Kidney (tissue), 22 donors: ENCODE measurements at places on chromosomes 5 and 9. TPM values are rescaled to one million over a fixed set of nuclear protein-coding genes. Genes with fewer than 3 reads are reported as not detected.

DNA sequence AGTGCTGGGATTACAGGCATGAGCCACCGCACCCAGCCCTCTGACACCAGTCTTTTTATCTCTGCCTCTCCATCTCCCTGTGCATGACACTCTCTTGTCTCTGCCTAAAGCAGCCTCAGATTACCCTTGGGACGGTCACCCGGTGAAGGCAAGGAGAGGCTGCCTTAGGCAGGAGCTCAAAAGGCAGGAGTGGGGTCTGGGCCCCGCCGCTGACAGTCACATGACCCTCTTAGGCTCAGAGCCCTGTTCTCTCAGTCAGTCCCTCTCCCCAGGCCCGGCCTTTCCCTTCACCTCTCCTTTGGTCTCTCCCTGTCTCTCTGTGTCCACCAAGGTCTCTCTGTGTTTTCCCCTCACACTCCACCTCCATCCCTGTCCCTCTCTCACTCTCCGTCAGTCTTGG, 22.5 kb downstream of the ADGRD2 start:
- DNase-seq: no peak

- DNase-seq: no peak
Observed at GRCh38 chr5:167793700-167794099, 497.7 kb upstream of the WWC1 start.

GRCh38 chr5:152237531-152237930, 167.5 kb downstream of the NMUR2 start:
- DNase-seq: no peak

GRCh38 chr5:32833127-32833526, 122.0 kb downstream of the NPR3 start:
- no peak for DNase-seq

GRCh38 chr9:228929-229695, 14.4 kb downstream of the DOCK8 start:
- DNase-seq: no peak

DNA sequence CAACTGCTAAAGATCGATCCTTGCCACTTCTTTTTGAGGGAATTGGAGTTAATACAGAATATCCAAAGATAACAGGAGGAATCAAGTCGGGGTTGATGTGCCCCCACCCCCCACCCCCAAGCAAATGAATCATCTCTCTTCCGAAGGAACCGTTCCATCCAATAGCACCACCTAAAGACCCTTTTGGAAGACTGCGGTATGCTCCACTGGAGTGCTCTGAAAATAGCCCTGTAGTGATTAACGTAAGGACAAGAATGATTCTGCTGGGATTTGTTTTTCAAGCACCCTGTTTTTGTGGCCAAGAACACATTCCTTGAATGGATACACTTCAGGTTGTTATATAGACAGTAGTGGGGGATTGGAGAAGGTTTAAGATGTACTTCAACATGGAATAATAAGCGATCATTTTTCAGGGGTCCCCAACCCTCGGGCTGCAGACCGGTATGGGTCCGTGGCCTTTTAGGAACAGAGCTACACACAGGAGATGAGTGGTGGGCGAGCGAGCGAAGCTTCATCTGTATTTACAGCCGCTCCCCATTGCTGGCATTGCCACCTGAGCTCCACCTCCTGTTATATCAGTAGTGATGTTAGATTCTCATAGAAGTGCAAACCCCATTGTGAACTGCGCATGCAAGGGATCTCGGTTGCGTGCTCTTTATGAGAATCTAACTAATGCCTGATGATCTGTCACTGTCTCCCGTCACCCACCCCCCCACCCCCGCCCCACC, 44.5 kb upstream of the TMEM252 start:
- DNase-seq: no peak

Gene QRFP
- total RNA-seq: not detected

Gene CCL27
- not detected for total RNA-seq
